ENCODE measurements at places on chromosomes 6 and 20. TPM values are rescaled to one million over a fixed set of nuclear protein-coding genes. Genes with fewer than 3 reads are reported as not detected.

Gene MCCD1
- not detected for total RNA-seq

Gene CST2
- total RNA-seq, result not detected

Gene MEI4
- not detected for total RNA-seq

Gene LAMA5
- total RNA-seq, result 0.95 TPM

Gene PKHD1
- not detected for total RNA-seq

Gene HLA-DRB1
- total RNA-seq, result 4.4 TPM

Gene ZKSCAN3
- total RNA-seq, result 3.0 TPM

Gene SRMS
- total RNA-seq, result not detected

Gene ROMO1
- total RNA-seq, result 120 TPM

Gene SLC22A23
- total RNA-seq, result 0.72 TPM

Gene TMEM74B
- total RNA-seq, result 8.3 TPM

Gene APOM
- total RNA-seq, result 2.6 TPM

Gene CRISP3
- not detected for total RNA-seq

Gene BLCAP
- 21.0 TPM for total RNA-seq

Gene JPH2
- not detected for total RNA-seq

Gene CRIP3
- 6.4 TPM for total RNA-seq

Gene GFRA4
- total RNA-seq, result not detected

Gene VNN1
- total RNA-seq, result not detected

Gene ULBP3
- total RNA-seq, result not detected

Gene GHRH
- total RNA-seq, result not detected

Gene BPIFB2
- total RNA-seq, result not detected

Gene ANGPT4
- 0.06 TPM for total RNA-seq

Gene IMPG1
- total RNA-seq, result not detected

Gene BANF2
- total RNA-seq, result not detected

Gene OTOR
- not detected for total RNA-seq

Data from activated naive CD4-positive, alpha-beta T cell treated with anti-CD3 and anti-CD28 coated beads, Interleukin-2, amount 50 U/mL, for 72 hours (primary cell).